Type B pancreatic cell (in vitro differentiated cells): ENCODE measurements at places on chromosomes 1 and 21. TPM values are rescaled to one million over a fixed set of nuclear protein-coding genes. Genes with fewer than 3 reads are reported as not detected.

DNA sequence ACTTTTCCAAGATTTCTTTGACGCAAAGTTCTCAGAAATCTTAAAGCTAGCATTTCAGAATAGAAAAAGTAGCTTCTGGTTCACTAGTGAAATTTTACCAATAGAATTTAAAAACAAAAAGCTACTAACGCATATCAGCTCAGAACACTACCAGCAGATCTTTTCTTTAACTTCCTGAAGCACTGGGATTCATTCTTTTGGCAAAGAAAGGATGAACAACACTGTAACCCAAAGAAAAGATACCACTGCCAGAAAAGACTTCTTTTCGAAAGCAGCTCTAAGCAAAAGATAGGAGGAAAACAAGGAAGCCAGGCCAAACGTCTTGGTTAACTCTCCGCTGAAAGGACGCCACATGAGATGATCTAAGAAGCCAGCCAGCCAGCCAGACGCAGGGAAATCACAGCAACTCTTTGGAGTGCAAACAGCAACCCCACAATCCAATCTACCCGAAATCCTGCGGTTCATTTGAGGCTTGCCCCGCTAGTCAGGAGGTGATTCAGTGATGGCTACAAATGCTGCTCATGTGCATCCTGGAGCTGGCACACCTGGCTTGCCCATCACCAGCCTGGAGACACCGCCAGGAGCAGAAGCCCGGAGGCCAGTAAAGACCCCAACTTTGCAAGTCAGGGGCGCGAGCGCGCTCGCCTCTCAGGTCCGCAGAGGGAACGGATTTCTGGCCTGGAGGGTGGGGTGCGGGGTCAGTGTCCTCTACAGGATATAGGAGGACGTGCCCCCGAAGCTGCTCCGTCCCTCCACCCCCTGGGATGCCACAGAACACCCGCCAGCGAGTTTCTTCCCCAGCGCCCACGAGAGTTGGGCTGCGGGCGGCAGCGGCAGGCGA is 812 bp downstream of the NBPF1 start:
- H3K36me3 ChIP-seq, result no peaks in the 10 kb centered on the region
- no peak overlapping the region for H3K4me3 ChIP-seq
- no peak overlapping the region for H3K27ac ChIP-seq
- H3K27me3 ChIP-seq, result no peaks in the 10 kb centered on the region

GRCh38 chr1:107132780-107133179 is 8.1 kb upstream of the NTNG1 start:
- H3K4me1 ChIP-seq, result no peaks in the 10 kb centered on the region
- no peaks in the 10 kb centered on the region for H3K36me3 ChIP-seq
- no peak overlapping the region for H3K4me3 ChIP-seq
- no peak overlapping the region for H3K27ac ChIP-seq
- peaks cover 15% of the 10 kb centered on the region for H3K27me3 ChIP-seq

DNA sequence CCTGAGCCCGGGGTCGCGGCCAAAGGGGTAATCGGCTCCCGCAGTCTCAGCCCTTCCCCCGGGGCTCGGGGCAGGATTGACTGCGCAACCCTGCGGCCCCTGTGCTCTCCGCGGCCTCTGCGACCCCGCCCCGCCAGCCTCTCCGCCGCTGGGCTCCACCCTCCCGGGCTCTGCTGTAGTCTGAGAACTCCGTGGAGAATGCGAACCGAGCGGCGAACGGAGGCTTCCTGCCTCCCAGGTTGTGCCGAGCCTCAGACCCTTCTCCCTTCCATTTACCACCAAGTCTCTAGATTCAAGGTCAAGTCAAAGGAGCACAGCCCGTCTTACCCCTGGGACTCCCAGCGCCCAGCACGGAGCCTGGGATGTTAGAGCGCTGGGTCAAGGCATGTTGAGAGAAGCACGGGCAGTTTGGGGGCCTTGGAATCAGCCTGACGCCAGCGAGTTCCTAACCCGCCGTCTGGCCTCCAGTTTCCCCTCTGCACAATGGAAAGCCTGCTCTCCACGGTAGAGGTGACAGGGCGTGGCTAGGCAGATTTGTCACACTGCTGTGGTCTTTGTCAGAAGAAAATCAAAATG is 3.0 kb downstream of the ATP2B4 start:
- peaks cover 40% of the 10 kb centered on the region for H3K4me1 ChIP-seq
- DNase-seq, result peak; percentile 77
- no peaks in the 10 kb centered on the region for H3K27me3 ChIP-seq
- peaks cover 17% of the 10 kb centered on the region for H3K36me3 ChIP-seq
- H3K4me3 ChIP-seq, result peak overlapping the region; percentile 99

DNA sequence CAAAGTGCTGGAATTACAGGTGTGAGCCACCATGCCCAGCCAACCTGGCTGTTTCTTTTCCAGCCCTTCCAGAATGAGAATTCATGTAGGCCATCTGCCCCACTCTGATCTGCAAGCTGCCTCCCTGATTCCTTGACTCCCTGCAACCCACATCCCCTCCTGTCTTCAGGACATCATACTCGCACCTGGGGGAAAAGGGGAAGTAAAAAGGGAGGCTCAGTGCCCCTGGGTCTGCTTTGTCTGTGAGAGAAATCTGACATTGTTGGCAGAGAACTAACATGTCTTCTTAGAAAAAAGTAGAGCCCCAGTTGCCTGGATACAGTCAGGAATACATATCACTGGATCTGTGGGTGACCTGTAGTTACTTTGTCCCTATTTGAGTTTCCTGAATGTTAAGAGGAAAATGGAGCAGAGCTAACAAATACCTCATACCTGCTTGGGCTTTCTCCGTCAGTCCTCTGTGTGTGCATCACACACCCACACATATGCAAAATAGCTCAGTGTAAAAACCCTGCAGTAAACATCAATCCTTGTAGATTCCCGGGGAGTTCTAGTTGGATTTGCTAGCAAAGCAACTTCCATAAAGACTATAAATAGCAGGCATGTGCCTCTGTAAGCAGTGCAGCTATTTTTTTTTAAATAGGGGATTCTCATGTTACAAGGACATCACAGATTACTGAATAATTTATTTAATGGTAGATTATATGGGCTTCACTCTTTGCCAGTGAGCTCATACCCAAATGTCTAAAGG is 62.9 kb downstream of the TEX35 start:
- H3K4me1 ChIP-seq, result peaks cover 9% of the 10 kb centered on the region
- H3K27me3 ChIP-seq, result no peaks in the 10 kb centered on the region
- H3K27ac ChIP-seq, result peak overlapping the region; percentile 81
- H3K4me3 ChIP-seq, result no peak overlapping the region

GRCh38 chr1:193417945-193418744 is 231.7 kb upstream of the B3GALT2 start:
- H3K27me3 ChIP-seq, result no peaks in the 10 kb centered on the region
- H3K4me3 ChIP-seq, result no peak overlapping the region
- DNase-seq, result no peak
- H3K27ac ChIP-seq, result no peak overlapping the region
- peaks cover 5% of the 10 kb centered on the region for H3K4me1 ChIP-seq
- H3K36me3 ChIP-seq, result no peaks in the 10 kb centered on the region

- peaks cover 14% of the 10 kb centered on the region for H3K36me3 ChIP-seq
- no peak for DNase-seq
- peaks cover 34% of the 10 kb centered on the region for H3K4me1 ChIP-seq
- H3K27me3 ChIP-seq, result no peaks in the 10 kb centered on the region
- H3K27ac ChIP-seq, result peak within 1 kb of the TSS; percentile 94
These were observed at the start of gene ENO1 for GRCh38 chr1:8878448-8878697. TSS of gene ENO1 (minus strand) at chr1:8878686. CDS start at chr1:8874908, 3,778 bp downstream.

DNA sequence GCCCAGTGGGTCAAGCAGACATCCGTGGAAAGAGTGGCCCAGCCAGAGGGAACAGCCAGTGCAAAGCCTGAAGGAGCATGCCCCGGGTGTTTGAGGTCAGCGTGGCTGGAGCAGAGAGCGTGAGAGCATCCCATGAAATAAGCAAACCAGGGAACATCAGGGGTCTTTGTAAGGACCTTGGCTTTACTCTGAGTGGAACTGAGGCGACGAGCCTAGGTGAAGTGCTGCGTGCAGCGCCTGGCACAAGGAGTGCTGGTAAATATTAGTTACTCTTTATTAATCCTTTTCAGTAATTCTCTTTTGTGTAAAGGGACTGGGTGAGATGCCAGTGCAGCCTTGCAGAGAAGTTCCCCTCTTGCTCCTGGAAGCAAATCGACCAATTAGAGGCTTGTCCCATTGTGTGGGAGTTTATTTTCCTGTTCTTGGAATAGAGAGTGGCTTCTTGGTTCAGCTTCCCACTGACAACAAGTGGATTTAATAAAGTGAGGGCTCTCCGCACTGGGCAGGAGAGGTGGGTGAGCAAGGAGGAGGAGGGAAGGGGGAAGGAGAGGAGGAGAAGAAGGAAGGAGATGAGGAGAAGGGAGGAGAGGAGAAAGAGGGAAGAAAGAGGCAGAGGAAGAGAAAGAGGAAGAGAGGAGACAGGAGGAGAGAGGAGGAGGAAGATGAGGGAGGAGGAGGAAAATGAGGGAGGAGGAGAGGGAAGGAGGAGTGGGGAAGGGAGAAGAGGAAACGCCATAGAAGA is 37.6 kb upstream of the DISP3 start:
- H3K4me1 ChIP-seq, result peaks cover 4% of the 10 kb centered on the region
- H3K36me3 ChIP-seq, result no peaks in the 10 kb centered on the region
- no peak overlapping the region for H3K4me3 ChIP-seq
- no peak for DNase-seq
- peaks cover 62% of the 10 kb centered on the region for H3K27me3 ChIP-seq

GRCh38 chr1:237249120-237249519 is 207.1 kb downstream of the RYR2 start:
- H3K27ac ChIP-seq, result no peak overlapping the region
- H3K27me3 ChIP-seq, result no peaks in the 10 kb centered on the region
- H3K4me3 ChIP-seq, result no peak overlapping the region
- no peak for DNase-seq
- H3K36me3 ChIP-seq, result no peaks in the 10 kb centered on the region

DNA sequence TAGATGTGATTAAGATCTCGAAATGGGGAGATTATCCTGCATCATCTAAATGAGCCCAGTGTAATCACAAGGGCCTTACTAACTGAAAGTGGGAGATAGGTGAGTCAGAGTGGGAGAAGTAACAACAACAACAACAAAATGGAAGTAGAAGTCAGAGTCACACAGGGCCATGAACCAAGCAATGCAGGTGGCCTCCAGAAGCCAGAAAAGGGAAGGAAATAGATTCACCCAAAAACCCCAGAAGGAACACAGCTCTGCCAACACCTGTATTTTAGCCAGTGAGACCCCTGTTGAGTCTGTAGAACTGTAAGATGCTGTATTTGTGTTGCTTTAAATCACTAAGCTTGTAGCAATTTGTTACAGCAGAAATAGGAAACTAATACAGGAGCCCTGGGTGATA is 4.1 kb downstream of the TAGLN2 start:
- H3K4me1 ChIP-seq, result peaks cover 47% of the 10 kb centered on the region
- peak overlapping the region; percentile 42 for H3K4me3 ChIP-seq
- no peak overlapping the region for H3K27ac ChIP-seq
- no peaks in the 10 kb centered on the region for H3K27me3 ChIP-seq
- no peak for DNase-seq

- no peak for DNase-seq
- no peak overlapping the region for H3K27ac ChIP-seq
- no peaks in the 10 kb centered on the region for H3K4me1 ChIP-seq
- H3K4me3 ChIP-seq, result no peak overlapping the region
- H3K36me3 ChIP-seq, result peaks cover 26% of the 10 kb centered on the region
These were observed 18.7 kb downstream of the CEP85 start for GRCh38 chr1:26252718-26253117.

- no peak for DNase-seq
- no peak within 1 kb of the TSS for H3K4me3 ChIP-seq
- H3K4me1 ChIP-seq, result peaks cover 25% of the 10 kb centered on the region
- H3K27ac ChIP-seq, result peak within 1 kb of the TSS; percentile 38
- H3K27me3 ChIP-seq, result no peaks in the 10 kb centered on the region
- peaks cover 4% of the 10 kb centered on the region for H3K36me3 ChIP-seq
These were observed at the start of gene LENEP for GRCh38 chr1:154993572-154994268. TSS of gene LENEP (plus strand) at chr1:154993586. CDS start at chr1:154993608, 22 bp downstream.

The KRTAP21-3 gene
- total RNA-seq, result not detected in 2 replicates

The C1QB gene
- total RNA-seq, result not detected in 2 replicates

The FCRL4 gene
- total RNA-seq, result not detected in 2 replicates

The SPRR4 gene
- total RNA-seq, result not detected in 2 replicates

The VAV3 gene
- total RNA-seq, result 10.0 and 12.3 TPM in 2 replicates

The UMODL1 gene
- total RNA-seq, result 0.36 and 1.0 TPM in 2 replicates
